ENCODE measurements at places on chromosomes 16 and 17. TPM values are rescaled to one million over a fixed set of nuclear protein-coding genes. Genes with fewer than 3 reads are reported as not detected.

Gene SEPTIN12
- total RNA-seq: not detected

Gene MIEN1
- 64.0 TPM for total RNA-seq

Gene KRTAP1-5
- total RNA-seq: not detected

Gene SULT1A2
- total RNA-seq: 0.17 TPM

Gene HSD17B1
- 0.75 TPM for total RNA-seq

Gene VAT1
- total RNA-seq: 205 TPM

Gene KRT33A
- not detected for total RNA-seq

Gene CRHR1
- total RNA-seq: not detected

Gene WDR45B
- 94.4 TPM for total RNA-seq

Gene CCL8
- total RNA-seq: not detected

Gene KRT15
- 15.6 TPM for total RNA-seq

Gene MAF
- 0.58 TPM for total RNA-seq

Gene ZNF207
- 108 TPM for total RNA-seq

Gene CNTROB
- 44.9 TPM for total RNA-seq

Gene AANAT
- total RNA-seq: not detected

Gene OTOA
- not detected for total RNA-seq

Gene SLC35B1
- 72.0 TPM for total RNA-seq

Gene DLX4
- total RNA-seq: not detected

Gene CCL17
- not detected for total RNA-seq

Gene FOXF1
- total RNA-seq: 0.12 TPM

Gene HOXB1
- total RNA-seq: not detected

Gene RDM1
- total RNA-seq: 2.8 TPM

Gene GTF3C1
- total RNA-seq: 73.2 TPM

Gene SCARF1
- 19.8 TPM for total RNA-seq

Gene CIITA
- not detected for total RNA-seq

Gene AIPL1
- total RNA-seq: not detected

Gene SMG1
- 18.2 TPM for total RNA-seq

Gene TEX14
- not detected for total RNA-seq

Gene IQCK
- total RNA-seq: 8.5 TPM

Gene ZP2
- not detected for total RNA-seq

Gene DUS2
- 28.5 TPM for total RNA-seq

Gene TBC1D3G
- total RNA-seq: not detected

Gene SKAP1
- 11.4 TPM for total RNA-seq

Gene EPN2
- total RNA-seq: 26.4 TPM

Gene PIMREG
- total RNA-seq: 74.3 TPM

Gene CHP2
- not detected for total RNA-seq

Gene HAP1
- 0.14 TPM for total RNA-seq

Gene VAMP2
- total RNA-seq: 2.1 TPM

Gene SDR42E1
- total RNA-seq: 13.5 TPM

Gene TEX19
- total RNA-seq: not detected

Gene USP43
- 10.3 TPM for total RNA-seq

Gene WNK4
- total RNA-seq: 2.3 TPM

Gene OSGIN1
- 6.1 TPM for total RNA-seq

Gene KRTAP4-6
- not detected for total RNA-seq

Gene HNF1B
- total RNA-seq: 21.9 TPM

Gene TBC1D3K
- not detected for total RNA-seq

Gene ERAL1
- 94.9 TPM for total RNA-seq

Gene MYH13
- total RNA-seq: not detected

Gene KRTAP4-5
- not detected for total RNA-seq

Gene SUPT6H
- total RNA-seq: 21.7 TPM

Gene KRTAP3-1
- total RNA-seq: not detected

Gene TMEM100
- total RNA-seq: not detected

Gene MT2A
- total RNA-seq: 1,559 TPM

Gene TBC1D3E
- total RNA-seq: not detected

Gene CDH16
- total RNA-seq: 0.14 TPM

Gene IRF8
- total RNA-seq: 0.17 TPM

Gene TAT
- total RNA-seq: not detected

Gene CACNG1
- total RNA-seq: not detected

Gene CPHXL2
- total RNA-seq: not detected

All from epithelial cell of proximal tubule (primary cell).